ENCODE measurements at places on chromosomes 5 and 9. TPM values are rescaled to one million over a fixed set of nuclear protein-coding genes. Genes with fewer than 3 reads are reported as not detected.

The IL13 gene
- total RNA-seq = 16.3 TPM

The SPINK7 gene
- total RNA-seq = not detected

The COMMD10 gene
- 22.9 TPM for total RNA-seq

The CCDC187 gene
- not detected for total RNA-seq

DNA sequence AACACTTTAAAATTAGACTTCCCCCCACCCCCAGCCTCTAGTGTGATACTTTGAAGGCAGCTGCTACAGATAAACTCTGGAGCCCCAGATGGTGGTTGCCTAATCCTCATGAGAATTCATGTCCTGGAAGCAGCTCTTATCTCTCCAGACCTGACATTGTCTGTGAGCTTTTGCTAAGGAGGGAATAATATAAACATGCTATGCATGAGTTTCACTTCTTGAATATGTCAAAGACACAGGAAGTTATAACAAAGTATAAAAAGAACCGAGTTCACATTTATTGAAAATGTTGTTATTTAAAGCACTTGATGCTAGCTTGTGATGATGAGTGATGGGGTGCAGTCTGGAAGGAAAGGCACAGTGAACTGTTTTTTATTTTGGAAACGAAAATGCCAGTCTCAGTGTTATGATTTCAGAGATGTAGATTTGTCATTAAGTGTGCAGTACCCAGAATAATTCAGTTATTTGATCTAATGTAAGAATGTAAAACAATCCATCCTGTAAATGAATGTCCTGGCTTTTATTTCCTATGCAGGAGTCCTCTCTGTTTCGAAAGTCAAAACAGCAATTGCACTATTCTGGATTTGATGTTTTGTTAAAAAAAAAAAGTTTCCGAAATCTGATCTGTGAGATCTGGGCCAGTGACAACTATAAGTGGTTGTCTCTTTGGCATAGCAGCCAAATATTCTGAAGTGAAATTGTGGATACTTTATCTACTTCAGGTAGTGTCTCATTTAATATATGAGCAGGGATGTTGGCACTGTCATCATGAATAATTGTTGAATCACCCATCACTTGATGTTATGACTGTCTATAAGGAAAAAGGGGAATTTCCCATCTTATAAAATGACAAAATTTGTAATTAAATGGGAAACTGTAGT is 77.0 kb downstream of the ZCCHC7 start:
- DNase-seq = no peak
- peaks cover 8% of the 10 kb centered on the region for H3K36me3 ChIP-seq
- H3K4me1 ChIP-seq = peaks cover 52% of the 10 kb centered on the region
- H3K27me3 ChIP-seq = no peaks in the 10 kb centered on the region
- peak overlapping the region; percentile 85 for H3K27ac ChIP-seq

GRCh38 chr9:134568811-134569210 is 72.8 kb upstream of the COL5A1 start:
- no peak for DNase-seq
- no peaks in the 10 kb centered on the region for H3K4me1 ChIP-seq
- H3K27ac ChIP-seq = no peak overlapping the region
- H3K27me3 ChIP-seq = no peaks in the 10 kb centered on the region

- no peak overlapping the region for H3K4me3 ChIP-seq
- no peak for DNase-seq
- H3K27ac ChIP-seq = no peak overlapping the region
- peaks cover 43% of the 10 kb centered on the region for H3K27me3 ChIP-seq
- H3K36me3 ChIP-seq = no peaks in the 10 kb centered on the region
- peaks cover 4% of the 10 kb centered on the region for H3K4me1 ChIP-seq
Observed at GRCh38 chr5:115419846-115420585, 123.6 kb upstream of the CCDC112 start.

DNA sequence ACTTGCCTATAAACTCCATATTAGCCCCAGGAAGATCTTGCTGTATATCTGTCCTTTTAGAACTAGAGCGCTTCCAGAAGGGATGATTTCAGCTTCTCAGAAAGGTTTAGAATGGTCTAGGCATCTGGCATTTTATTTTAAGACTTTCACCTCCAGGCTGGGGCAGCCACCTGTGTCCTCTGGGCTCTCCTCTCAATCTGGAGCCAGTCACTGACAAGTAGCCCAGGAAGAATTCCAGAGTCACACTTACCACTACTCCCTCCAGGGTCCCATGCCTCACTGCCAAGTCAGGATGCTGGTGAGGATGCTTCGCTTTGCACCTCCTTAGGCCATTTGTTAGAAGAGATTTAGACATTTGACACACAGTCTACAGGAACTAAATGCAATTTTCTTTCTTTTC is 20.8 kb downstream of the B4GALT1 start:
- H3K4me3 ChIP-seq = no peak overlapping the region
- DNase-seq = no peak
- H3K4me1 ChIP-seq = peaks cover 71% of the 10 kb centered on the region
- no peaks in the 10 kb centered on the region for H3K27me3 ChIP-seq
- H3K36me3 ChIP-seq = no peaks in the 10 kb centered on the region
- H3K27ac ChIP-seq = no peak overlapping the region

DNA sequence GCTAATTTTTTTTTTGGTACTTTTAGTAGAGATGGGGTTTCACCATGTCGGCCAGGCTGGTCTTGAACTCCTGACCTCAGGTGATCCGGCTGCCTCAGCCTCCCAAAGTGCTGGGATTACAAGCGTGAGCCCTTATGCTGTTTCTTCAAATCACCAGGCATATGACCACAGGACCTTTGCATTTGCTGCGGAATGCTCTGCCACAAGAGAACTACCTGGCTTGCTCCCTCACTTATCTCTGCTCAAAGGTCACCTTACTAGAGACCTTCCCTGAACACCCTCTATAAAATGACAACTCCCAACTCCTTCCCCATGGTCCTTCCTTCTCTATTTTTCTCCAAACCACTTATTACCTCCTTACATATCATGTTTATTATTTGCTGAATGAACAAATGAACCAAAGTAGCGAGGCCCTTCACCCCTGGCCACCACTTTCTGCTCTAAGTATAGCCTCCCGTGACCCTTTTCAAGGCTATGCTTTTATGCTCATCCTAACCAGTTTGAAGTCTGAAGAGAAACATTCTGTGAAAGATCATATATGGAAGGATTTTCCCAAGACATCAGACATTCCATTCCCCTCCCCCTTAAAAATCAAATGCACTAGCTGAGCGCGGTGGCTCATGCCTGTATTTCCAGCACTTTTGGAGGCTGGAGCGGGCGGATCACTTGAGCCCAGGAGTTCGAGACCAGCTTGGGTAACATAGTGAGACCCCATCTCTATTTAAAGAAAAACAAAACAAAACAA is 1.3 kb downstream of the ZER1 start:
- DNase-seq = no peak
- no peaks in the 10 kb centered on the region for H3K36me3 ChIP-seq
- peaks cover 28% of the 10 kb centered on the region for H3K4me1 ChIP-seq
- no peaks in the 10 kb centered on the region for H3K27me3 ChIP-seq
- peak overlapping the region; percentile 98 for H3K4me3 ChIP-seq

Data from activated T-cell treated with anti-CD3 and anti-CD28 coated beads, Interleukin-2, amount 50 U/mL, for 72 hours (primary cell).